ENCODE measurements at places on chromosomes 4 and X.

DNA sequence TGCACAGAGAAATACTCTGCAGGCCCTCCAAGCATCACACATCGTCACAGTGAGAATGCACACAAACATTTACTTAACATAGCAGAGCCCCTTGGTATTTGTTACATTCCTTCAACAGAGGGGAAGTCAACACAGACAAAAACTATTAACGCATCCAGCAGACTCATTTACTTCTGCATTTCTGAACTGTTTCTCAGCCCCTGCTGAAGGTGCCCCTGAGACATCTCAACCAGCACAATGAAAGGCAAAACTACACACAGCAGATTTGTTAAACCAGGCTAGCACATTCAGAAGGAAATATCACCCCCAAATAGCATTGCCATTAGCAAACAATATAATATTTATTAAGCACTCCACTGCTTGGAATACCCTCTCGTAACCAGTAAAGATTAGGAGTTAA lies 367.0 kb downstream of the RAB28 start:
- DNase-seq, result no peak

DNA sequence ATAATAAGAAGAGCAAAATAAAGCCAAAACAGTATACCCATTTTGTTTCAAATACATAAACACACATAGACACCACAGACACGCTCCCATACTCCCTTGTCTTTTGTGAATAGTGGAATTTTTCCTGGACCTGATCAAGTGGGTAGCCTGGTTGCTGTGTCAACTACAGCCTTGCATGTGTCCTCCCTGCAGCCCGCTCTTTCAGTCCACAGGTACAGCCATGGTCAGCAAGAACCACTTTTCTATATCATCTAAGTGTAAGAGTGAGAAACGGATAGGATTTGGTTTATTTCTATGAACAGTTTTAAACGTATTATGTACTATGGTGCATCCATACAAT lies 9.8 kb downstream of the PWWP3B start:
- no peak for DNase-seq

DNA sequence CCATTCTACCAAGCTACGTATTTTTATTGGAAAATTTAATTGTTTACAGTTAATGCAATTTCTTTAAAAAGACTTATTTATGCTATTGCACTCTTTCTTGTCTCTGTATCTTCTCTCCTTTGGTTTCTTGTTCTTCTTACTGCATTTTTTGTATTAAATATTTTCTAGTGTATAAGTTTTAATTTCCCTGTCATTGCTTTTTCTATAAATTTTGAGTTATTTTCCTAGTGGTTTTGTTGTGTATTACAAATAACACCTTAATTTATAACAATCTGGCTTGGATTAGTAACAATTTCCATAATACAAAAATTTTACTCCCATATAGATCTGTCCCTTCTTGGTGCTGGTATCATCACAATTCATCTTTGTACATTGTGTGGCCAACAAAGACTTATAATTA lies 303.5 kb upstream of the SPOCK3 start:
- DNase-seq, result no peak

GRCh38 chr4:184744236-184744635 lies 10.3 kb upstream of the CENPU start:
- DNase-seq, result no peak

GRCh38 chr4:179130122-179130714 lies 1688.0 kb upstream of the AGA start:
- no peak for DNase-seq

DNA sequence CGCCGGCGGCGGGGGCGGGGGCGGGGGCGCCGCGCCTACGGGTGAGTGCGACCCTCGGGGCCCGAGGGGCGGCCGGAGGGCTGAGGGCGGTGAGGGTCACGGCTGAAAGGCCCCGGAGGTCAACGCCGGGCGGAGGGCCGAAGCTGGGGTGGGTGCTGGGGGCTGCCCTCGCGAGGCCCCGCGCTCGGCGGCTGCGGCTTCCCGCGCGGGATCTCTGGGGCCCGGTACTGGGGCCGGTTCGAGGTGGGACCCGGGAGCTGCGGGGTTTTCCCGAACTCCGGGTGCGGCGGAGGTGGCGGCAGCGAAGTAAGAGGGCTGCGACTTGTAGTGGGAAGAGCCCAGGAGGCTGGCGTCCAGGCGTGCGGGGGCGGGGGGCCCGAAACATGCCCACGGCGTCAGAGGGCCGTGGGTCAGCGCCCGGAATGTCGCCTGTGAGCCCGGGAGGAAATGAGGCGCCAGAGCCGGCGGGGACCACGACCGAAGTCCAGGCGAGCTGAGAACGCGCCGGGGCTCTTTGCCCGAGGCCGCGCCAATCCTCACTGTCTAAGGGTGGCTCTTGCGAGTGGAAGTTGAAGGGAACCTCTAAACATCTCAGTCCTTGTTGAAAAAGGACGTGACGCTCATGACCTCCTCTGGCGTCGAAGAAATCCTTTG lies 407 bp downstream of the IL13RA1 start:
- no peak for DNase-seq
